ENCODE measurements at places on chromosomes 1 and 21.

DNA sequence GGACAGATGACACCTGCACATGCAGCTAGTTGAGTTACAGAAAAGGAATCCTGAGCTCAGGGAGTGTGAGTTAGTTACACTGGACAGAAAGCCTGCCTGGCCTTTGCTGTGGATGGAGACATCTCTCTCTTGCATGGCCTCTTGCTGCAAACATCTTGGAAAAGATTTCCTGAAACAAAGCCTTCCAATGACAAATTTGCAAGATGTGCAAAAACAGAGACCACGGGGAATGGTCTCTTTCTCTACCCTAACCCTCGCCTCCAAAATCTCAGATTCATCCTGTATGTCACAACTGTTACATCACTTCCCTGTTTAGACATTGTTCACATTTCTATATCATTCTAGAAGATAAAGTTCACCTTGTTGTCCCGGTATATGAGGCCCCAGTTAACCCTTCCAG, 415.6 kb downstream of the RYR2 start:
- no peak for DNase-seq

- DNase-seq, result no peak
These were observed 476.2 kb downstream of the CAMTA1 start for GRCh38 chr1:7261490-7261889.

DNA sequence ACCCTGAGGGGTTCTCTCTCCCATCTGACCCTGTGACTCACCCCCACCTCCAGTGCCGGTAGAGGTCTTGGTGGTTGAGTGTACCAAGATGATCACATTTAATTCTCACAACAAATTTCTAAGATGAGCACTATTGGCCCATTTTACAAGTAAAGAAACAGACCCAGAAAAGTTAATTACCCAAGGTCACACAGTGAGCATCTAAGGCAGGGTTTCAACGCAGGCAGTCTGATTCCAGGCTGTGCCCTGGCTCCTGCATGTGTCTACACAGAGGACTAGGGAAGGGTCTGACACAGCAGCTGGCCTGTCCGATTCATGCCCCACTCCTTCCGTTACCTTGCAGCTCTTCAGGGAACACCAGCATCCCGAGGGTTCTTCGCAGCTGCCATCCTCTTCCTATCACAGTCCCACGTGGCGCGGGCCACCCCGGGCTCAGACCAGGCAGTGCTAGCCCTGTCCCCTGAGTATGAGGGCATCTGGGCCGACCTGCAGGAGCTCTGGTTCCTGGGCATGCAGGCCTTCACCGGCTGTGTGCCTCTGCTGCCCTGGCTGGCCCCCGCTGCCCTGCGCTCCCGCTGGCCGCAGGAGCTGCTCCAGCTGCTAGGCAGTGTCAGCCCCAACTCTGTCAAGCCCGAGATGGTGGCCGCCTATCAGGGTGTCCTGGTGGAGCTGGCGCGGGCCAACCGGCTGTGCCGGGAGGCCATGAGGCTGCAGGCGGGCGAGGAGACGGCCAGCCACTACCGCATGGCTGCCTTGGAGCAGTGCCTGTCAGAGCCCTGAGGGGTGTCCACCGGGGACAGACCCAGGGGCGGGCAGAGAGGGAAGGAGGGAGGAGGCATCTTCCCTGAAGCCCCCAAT, 7.5 kb downstream of the NCDN start:
- no peak for DNase-seq

- no peak for DNase-seq
These were observed 42.2 kb downstream of the NTNG1 start for GRCh38 chr1:107183011-107183410.
